ENCODE measurements at places on chromosomes 16 and 17.
A peak's percentile ranks its signal among the peaks of the same experiment; 100 is the strongest.

GRCh38 chr17:57422574-57423164 lies 166.3 kb downstream of the MSI2 start:
- no peak for DNase-seq

DNA sequence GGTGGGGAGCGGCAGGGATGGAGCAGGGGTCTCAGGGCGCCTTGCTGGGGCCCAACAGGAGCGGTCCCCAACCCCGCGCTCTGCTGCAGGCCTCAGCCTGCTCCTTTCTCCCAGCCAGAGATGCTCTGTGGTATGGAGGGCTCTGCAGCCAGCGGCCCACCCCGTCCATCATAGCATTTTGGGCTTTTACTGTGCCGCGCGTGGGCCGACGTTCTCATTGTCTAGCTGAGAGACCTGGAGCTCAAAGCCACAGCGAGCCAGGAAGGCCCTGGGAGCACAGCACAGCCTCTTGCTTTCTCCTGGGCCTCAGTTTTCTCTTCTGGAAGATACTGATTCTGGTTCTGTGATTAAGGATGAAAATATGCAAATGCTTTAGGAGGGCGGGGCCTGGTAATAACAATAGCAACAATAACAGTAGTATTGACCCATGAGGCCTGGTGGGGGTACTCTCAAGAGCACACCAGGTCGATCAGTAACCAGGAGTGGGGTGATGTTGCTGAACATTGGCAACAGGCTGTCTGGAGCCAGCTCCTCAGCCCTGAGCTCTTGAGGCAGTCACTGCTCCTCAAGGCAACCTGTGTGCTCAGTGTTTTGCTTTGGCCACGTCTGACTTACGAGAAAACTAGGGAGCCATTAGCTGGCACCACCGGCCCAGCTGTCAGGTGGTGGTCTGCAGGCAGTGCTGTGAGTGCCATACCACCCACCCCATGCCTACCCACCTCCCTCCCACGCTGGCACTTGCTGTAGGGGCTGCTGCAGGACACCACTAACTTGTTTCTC lies 1.1 kb upstream of the RASD1 start:
- DNase-seq, result no peak

- DNase-seq, result no peak
These were observed 7.3 kb downstream of the TEX2 start for GRCh38 chr17:64255764-64256163.

- DNase-seq, result peak; percentile 32
These were observed 104.7 kb downstream of the MRM1 start for GRCh38 chr17:36705874-36706731.

All from activated CD4-positive, alpha-beta T cell treated with anti-CD3 and anti-CD28 coated beads, Interleukin-2, amount 50 U/mL, for 24 hours (primary cell).